ENCODE measurements at places on chromosomes 16 and 17.

DNA sequence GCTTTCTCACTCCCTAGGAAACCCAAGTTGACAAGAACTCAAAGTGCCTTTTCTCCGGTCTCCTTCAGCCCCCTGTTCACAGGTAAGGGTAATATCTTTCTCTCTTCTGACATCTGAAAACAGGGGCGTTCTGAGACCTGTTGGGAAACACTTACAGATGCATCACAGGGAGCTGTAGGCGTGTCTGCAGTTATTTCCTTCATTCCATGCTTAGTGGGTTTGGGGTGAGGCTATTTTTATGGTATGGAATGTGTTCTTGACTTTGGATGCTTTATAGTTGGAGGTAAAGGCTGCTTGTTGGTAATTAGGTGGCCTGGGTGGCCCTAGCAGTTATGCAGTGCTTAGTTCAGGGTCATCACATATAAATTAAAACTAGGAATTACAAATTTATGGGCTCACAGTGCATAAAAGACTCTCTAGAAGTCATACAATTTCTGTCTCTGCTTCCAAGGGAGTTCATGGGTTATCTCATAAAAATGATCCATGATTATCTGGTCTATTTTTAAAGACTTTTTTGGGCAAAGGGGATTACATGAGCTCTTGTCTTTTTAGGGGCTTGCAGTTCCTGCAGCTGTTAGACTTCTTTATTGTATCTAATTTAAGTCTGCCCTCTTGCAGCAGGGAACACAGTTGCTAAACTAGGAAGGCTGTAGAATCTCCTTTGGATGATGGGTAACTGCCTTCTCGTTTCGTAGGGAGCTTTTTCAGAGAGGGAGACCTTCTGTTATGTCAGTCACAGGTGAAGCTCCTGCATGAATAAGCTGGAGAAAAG lies 10.2 kb downstream of the SOCS7 start:
- DNase-seq = no peak

DNA sequence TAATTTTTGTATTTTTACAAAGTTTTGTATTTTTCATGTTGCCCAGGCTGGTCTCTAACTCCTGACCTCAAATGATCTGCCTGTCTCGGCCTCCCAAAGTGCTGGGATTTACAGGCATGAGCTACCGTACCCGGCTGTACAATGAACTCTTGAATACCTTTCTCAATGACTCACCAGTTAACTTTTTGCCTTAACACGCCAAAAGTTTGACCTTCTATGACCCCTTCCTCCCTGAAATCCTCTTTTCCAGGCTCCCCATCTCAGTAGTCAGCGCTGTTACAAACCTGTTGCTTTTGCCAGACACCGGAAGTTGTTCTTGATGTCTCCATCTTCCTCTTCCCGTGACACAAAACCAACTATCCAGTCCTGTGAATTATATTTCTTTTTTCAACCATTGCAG lies 158.1 kb upstream of the ASIC2 start:
- no peak for DNase-seq

GRCh38 chr16:67884-68789 lies 4.3 kb downstream of the RHBDF1 start:
- no peak for DNase-seq

DNA sequence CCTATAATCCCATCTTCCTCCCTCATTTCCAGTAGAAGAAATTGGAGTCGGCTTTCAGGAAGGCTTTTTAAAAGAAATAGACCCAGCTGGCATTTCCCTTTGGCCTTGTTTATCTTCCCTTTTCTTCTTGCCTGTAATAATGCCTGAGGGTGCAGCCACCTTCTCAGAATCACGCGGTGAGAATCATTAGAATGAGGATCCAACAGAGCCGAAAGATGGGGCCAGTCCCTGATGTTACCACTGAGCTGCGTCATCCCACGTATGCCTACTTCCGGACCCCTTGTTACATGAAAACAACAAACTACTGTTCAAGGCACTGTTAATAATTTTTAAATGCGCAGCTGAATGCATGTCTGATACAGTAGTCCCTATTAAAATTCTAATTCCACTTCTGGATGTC lies 24.1 kb downstream of the SDR42E1 start:
- no peak for DNase-seq

- DNase-seq = no peak
These were observed 16.5 kb downstream of the AP1G1 start for GRCh38 chr16:71792176-71792575.

GRCh38 chr17:59427425-59427921 lies 96.0 kb downstream of the YPEL2 start:
- DNase-seq = peak; percentile 10

GRCh38 chr17:50021681-50022370 lies 26.8 kb upstream of the DLX3 start:
- DNase-seq = no peak

DNA sequence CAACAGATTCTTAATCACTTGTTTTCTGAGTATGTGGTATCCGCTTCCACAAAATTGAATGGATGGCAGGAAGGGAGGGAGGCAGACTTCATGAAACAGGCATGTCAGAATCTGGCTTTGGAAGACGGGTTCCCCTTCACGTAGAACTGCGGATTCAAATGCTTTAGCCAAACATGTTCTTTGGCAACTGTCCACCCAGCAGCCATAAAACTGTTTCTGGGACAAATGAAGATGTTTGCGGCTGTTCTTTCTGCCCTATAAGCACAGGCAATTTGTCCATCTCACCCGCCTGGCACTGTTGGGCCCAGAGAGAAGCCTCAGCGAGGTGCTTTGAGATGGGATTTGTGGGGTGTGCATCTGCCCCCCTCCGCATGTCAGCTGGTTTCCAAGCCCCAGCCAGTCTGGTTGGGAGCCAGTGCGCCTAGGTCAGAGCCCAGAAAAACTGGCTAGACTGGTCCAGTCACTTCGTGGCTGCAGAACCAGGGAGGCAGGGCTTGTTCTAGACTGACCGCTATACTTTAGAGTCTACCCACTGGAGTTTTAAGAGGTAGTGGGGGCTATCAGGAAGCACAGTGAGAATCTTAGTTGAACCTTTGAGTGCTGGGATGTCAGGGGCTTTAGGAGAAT lies 6.3 kb downstream of the CRHR1 start:
- no peak for DNase-seq

GRCh38 chr16:77197747-77198146 lies 1.5 kb upstream of the SYCE1L start:
- no peak for DNase-seq

DNA sequence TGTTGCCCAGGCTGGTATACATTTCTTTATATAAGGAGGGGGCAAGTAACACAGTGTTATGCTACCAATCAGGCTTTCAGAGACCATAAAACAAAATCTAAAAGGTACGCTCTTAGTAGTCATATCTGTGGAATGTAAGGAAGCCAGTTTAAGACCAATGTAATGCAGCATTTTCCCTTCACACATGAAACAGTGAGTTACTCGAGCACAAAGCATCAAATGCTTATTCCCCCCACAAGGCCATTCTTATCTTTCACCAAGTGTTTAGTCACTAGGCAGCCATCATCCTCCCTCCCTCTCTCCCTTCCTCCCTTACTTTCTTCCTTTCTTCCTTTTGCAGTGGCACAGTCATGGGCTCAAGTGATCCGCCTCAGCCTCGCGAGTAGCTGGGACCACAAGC lies 12.8 kb downstream of the HMOX2 start:
- DNase-seq = no peak

DNA sequence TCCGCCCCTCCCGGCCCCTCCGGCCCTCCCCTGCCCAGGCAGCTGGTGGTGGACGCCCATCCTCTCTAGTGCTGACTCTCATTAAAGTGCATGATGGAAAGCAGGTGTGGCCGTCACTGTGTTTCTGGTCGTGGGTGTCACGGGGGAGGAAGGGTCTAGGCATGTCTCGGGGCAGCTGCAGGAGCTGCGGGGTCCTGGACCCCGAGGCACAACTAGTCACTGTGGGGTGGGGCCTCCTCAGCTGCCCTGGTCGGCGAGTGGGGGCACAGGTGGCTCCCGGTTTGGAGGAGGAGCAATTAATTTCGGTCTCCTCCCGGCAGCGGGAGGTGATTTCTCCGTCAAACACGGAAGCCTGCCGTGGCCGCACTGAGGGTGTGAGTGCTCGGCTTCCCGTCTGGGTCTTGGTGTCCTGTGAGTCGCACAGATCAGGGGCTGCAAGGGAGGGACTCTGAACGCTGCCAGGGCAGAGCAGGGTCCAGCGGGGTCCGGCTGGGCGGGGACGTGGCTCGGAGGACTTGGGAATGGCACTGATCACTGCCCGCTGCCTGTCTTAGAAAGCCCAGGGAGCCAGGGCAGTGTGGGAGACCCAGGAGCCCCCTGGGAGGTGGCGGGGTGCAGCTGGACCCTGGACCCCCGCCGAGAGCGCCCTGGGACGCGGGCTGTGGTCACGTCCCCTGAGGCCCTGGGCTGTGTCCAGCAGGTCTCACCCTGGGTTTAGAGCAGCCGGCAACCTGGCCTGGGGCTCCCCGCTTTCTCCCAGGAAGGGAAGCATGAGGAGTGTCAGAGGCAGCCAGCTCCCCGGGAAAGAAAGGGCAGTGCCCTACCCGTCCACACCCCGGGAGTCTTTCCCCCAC lies 3.3 kb downstream of the TPSD1 start:
- no peak for DNase-seq

GRCh38 chr17:29451121-29451742 lies 61.1 kb downstream of the TAOK1 start:
- DNase-seq = no peak

- DNase-seq = no peak
These were observed 8.7 kb downstream of the LUC7L3 start for GRCh38 chr17:50728112-50728429.

GRCh38 chr17:4068918-4069317 lies 73.9 kb downstream of the ZZEF1 start:
- DNase-seq = no peak

DNA sequence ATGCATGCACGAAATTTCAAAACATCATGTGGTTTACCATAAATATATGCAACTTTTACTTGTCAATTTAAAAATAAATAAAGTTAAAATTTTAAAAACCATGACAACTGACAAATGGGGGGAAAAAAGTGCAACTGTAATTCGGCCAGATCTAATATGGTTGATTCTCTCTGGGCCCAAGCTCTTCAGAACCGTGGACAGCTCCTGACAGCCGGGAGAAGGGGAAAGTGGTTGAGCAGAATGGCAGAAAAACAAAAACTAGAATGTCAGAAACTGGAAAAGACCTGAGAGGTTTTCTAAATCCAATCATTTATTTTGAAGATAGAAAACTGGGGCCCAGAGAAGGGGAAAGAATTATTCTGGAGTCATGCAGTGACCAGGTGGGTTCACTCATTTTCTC lies 126.6 kb downstream of the TMEM132E start:
- no peak for DNase-seq

GRCh38 chr16:25051406-25052150 lies 36.4 kb upstream of the ARHGAP17 start:
- no peak for DNase-seq

- no peak for DNase-seq
These were observed 28.5 kb downstream of the TNS4 start for GRCh38 chr17:40472733-40473452.

- peak; percentile 81 for DNase-seq
These were observed 32.0 kb downstream of the KDM8 start for GRCh38 chr16:27235055-27235937.

DNA sequence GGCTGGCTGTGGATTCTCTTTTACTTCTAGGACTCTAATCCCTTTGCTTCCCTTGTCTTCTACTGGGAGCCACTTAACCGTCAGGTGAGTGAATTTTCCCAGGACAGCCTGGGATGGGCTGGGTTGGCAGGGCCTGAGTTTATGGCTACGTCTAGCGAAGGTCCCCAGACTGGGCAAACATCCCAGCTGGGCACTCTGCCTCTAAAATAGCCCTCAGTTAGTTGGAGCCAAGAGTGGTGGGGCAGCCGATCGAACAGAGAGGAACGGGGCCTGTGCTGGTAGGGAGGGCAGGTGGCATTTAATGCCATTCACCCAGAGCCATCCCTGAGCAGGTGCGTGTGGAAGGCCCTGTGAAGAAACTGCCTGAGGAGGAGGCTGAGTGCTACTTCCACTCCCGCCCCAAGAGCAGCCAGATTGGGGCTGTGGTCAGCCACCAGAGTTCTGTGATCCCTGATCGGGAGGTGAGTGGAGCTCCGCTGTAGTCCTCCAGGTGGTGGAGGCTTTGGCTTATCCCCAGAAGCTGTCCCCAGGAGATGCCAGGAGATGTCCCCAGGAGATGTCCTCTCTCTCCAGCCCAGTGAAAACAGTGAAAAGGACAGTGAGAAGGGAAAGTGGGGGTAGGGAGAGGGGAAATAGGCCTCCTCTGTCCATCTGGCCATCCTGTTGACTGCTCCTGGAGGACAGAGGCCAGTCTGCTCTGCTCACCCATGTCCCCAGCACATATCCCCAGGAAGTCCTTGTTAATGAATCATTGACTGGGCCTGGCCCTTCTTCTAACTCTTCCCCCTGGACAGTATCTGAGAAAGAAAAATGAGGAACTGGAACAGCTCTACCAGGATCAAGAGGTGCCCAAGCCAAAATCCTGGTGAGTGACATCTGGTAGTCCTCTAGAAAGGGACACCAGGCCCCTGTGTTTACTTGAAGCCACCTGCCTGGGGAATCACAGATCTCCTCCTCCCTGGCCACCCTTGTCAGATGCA lies 4.4 kb downstream of the PNPO start:
- no peak for DNase-seq

DNA sequence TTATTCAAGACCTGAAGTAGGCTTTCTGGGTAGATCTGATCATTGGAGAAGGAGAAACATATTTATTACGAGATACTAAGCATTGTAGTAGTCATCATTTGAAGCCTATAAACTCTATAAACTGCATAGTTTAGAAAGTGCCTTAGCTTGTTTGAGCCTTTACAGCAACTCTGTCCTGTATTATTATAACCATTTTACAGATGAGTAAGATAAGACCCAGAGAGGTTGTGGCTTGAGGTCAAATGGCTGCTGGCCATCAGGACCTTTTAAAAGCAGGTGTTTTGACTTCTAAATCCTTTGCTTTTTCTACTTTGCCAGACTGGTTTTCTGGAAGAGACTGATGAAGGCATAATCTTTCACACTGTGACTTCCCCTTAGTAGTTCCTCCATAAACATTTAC lies 7.1 kb downstream of the USP10 start:
- no peak for DNase-seq

DNA sequence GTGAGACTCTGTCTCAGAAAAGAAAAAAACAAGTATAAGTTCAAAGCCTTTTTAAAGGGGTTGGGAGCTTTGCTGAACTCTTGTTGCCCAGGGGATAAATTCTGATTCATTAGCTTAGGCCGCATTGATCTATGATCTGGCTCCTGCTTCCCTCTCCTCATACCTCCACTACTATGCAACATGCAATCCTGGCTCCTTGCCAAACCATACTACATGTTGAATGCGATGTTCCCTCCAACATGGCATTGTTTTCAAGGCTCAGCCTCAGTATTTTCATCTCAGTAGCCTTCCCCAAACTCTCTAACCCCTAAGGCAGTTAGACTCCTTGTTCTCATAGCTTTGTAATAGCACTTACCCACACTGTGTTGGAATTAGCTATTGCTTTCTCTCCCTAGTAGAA lies 6.2 kb downstream of the REXO5 start:
- no peak for DNase-seq

GRCh38 chr17:17237026-17237799 lies at the start of gene FLCN:
FLCN (minus strand) TSS chr17:17237168; CDS start chr17:17228137, 9,031 bp downstream.
- DNase-seq = peak; percentile 77

GRCh38 chr17:18319604-18320256 lies 4.6 kb downstream of the SMCR8 start:
- no peak for DNase-seq

- peak; percentile 20 for DNase-seq
These were observed 1972.6 kb downstream of the TP53TG3F start for GRCh38 chr16:35431829-35432663.

- no peak for DNase-seq
These were observed 43.5 kb downstream of the ARHGAP17 start for GRCh38 chr16:24971718-24972117.
